Epithelial cell of proximal tubule (primary cell): ENCODE measurements at places on chromosomes 6 and 20. TPM values are rescaled to one million over a fixed set of nuclear protein-coding genes. Genes with fewer than 3 reads are reported as not detected.

The MCM9 gene
- 9.6 and 15.5 TPM in 2 replicates for total RNA-seq

The NOX3 gene
- 0.07 TPM in 1 of 2 replicates, not detected in the other for total RNA-seq

The ZBTB46 gene
- 0.58 and 0.72 TPM in 2 replicates for total RNA-seq

The SLC35A1 gene
- 9.5 and 10.5 TPM in 2 replicates for total RNA-seq

DNA sequence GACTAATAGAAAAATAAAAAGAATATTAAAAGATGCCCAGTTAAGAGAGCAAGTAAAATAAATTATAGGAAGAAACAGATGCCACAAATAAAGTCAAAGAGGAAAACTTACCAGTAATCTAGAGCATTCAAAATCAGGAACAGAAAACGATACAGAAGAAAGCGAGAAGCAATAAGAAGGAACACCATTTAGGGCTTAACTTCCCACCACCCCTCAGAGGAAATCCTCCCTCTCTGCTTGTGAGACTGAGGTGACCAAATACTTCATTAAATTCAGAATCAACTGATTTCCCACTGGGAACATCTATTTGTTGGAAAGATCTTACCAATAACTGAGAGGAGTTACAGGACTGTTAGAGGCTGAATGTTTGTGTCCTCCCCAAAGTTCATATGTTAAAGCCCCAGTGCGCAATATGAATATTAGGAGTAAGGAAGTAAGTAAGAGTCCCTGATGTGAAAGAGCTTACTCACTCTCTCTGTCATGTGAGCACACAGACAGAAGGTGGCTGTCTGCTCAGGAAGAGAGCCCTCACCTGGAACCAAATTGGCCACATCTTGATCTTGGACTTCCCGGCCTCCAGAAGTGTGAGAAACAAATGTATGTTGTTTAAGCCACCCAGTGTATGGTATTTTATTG lies 19.5 kb downstream of the KATNA1 start:
- DNase-seq = no peak

GRCh38 chr6:41430875-41431274 lies 95.5 kb downstream of the NCR2 start:
- no peak for DNase-seq

- DNase-seq = no peak
Measured at GRCh38 chr6:25911351-25911750, 19.1 kb downstream of the SLC17A2 start.

DNA sequence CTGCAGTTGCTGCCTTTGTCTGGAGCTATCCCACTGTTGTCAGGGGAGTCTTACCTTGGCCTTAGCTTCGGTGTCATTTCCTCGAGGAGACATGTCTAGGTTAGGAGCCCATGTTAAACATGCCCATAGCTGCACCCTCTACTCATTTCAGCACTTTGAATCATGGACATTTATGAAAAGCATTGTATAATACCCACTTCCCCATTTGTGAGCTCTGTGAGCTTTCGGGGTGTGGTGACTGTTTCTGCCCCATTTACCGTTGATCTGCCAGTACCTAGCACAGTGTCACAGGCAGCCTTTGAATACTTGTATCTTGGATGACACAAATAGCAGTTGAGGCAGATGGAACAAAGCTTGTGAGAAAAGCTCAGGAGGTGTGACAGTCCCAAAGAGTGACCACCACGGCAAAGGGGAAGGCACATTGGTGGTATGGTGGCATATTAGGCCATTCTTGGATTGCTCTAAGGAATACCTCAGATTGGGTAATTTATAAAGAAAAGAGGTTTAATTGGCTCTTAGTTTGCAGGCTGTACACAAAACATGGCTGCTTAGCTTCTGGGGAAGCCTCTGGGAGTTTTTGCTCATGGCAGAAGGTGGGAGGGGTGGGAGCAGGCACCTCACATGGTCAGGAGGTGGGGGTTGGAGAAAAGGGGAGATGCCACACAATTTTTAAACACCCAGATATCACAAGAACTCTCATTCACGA lies 42.0 kb downstream of the JARID2 start:
- DNase-seq = no peak

- no peak for DNase-seq
Measured at GRCh38 chr20:34299556-34300255, 3.4 kb downstream of the AHCY start.
